Spinal cord (tissue), 10 donors: ENCODE measurements at places on chromosomes 6 and 20. TPM values are rescaled to one million over a fixed set of nuclear protein-coding genes. Genes with fewer than 3 reads are reported as not detected.

Gene ZHX3
- 28.5 TPM for total RNA-seq

Gene RSPH4A
- 7.2 TPM for total RNA-seq

Gene SUPT3H
- 12.2 TPM for total RNA-seq

Gene C20orf141
- not detected for total RNA-seq

Gene PPP1R3G
- 3.3 TPM for total RNA-seq

Gene EEF1A2
- 79.9 TPM for total RNA-seq

Gene WFDC5
- 0.28 TPM for total RNA-seq

- no peak for DNase-seq
These were observed 47.0 kb upstream of the ESR1 start for GRCh38 chr6:151760486-151760885.

DNA sequence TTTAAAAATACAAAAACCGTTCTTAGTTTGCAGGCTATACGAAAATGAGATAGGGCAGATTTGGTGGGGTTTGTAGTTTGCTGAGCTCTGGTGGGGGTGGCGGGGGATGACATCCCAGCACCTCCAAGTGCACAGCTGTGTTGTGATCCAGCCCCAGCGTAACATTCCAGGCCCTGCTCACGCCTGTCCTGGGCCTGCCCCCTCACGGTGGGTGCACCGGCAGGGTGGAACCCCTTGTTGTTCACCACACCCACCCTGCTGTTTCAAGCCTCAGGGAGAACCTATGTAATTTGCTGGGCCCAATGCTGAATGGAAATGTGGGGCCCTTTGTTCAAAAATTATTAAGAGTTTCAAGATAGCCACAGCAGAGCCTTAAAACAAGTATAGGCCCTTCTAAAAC is 25.0 kb downstream of the ARMC2 start:
- DNase-seq = no peak

DNA sequence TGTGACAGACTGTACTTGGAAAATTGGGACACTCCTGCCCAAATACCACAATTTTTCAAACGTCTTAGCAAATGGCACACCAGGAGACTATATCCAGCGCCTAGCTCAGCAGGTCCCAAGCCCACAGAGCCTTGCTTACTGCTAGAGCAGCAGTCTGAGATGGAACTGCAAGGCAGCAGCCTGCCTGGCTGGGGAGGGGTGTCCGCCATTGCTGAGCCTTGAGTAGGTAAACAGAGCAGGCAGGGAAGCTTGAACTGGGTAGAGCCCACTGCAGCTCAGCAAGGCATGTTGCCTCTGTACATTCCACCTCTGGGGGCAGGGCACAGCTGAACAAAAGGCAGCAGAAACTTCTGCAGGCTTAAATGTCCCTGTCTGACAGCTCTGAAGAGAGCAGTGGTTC is 1003.3 kb upstream of the MAP3K7 start:
- DNase-seq = no peak

GRCh38 chr6:149852881-149853280 is 11.3 kb downstream of the LRP11 start:
- no peak for DNase-seq

DNA sequence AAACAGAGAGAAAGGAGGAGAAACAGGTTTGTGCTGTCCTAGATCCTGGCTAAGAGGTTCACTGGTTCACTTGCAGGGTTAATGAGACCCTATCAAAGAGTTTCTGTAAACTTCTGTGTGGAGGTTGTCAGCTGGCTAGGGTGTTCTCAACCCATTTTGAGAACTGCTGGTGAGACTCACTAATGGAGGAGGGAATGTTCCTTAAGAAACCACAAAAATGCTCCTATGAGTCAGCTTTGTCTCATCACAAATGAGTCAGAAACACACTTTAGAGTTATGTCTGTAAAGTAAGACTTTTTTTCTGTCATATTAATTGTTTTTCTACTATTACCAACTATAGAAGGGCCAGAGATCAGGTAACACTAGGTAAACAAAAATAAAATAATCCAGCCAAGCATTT is 884.4 kb downstream of the PHF3 start:
- DNase-seq = no peak

DNA sequence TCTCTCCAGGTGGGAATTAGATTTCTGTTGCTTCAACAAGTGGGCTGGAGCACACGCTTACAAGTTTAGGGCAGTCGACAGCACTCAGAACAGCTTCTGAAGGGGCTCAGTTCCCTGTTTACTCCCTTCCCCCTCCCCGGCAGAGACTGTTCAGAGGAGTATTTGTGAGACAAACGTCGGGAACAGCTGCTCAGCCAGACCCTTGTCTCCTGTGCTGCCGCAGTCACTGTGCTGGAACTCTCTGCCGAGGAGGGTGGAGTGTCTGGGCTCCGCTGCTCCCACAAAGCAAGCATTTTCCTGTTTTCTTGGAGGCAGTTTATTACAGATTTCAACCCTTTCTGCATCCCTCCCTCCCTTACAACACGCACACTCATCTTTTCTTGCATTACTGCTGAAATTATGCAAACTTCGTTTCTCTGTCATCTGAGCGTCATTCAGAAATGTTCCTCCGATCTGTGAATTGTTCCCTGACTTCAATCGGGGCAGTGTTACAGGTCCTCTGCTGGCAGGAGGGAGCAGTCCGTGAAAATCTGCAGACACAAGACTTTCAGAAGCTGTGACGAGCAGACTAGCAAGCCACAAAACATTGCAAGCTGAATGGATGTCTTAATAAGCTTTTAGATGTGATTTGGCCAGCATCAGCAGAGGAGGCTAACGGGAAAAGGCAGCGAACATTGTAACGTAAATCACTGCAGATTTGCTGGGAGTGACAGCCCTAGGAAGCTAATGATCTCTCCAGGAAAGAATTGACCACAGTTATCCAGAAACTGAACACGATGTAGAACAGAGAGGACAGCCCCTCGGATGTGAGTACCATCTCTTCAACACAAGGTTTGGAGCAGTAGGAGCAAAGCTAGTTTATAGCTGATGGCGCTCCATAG is 76.2 kb downstream of the LYRM2 start:
- DNase-seq = no peak

DNA sequence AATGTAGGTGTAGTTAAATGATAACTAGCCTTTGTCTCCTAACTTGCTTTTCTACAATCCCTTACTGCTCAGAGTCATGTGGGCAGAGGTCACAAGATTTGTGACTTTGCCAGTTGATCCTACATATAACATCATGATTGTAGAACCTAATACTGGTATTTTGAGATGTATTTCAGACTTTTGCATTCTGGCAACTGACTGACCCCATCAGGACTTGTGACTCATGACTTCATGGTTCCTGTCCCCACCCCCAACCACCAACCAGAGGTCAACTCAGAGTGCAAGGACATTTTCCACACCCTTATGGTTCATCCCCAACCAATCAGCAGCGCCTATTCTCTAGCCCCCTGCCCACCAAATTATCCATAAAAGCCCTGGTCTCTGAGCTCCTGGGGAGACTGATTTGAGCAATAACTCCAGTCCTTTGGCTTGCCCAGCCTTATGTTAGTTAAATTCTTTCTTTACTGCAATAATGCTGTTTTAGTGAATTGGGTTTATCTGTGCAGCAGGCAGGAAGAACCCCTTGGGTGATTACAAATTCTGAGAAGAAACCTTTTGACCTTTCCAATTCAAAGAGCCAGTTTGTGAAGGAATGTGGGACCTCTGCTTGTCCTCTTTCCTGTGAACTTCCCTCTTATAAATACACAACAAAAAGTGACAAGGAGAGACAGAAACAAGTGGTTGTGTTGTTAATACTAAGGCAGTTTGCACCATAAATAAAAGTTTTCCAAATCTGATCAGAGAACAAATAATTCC is 588.7 kb downstream of the UTRN start:
- no peak for DNase-seq

GRCh38 chr6:122072014-122072647 is 327.3 kb upstream of the HSF2 start:
- DNase-seq = no peak

GRCh38 chr6:92110403-92110802 is 1309.0 kb downstream of the EPHA7 start:
- DNase-seq = no peak
